ENCODE measurements at places on chromosomes 7 and 10.

DNA sequence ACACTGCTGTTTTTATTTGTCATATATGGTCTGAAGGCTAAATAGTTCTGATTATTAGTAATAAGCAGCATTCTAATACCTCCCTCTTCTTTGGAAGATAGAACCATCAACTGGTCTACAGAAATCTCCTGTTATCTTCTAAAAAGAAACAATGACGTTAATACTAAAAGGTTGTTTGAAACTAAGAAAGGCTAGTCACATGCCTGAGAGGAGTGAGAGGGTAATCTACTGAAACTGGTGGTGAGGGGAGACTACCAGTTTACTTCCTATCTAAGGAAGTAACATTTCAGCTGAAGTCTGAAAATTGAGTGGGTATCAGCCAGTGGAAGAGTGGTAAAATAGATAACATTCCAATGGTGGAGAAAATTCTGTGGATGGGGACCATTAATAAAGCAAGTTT lies 48.4 kb downstream of the FGFBP3 start:
- no peak for DNase-seq

GRCh38 chr7:43465581-43466554 lies 117.0 kb upstream of the STK17A start:
- no peak for DNase-seq

GRCh38 chr10:118207470-118208007 lies 134.6 kb downstream of the FAM204A start:
- no peak for DNase-seq

- DNase-seq = peak; percentile 73
Observed at GRCh38 chr10:103685880-103686669, 169.3 kb downstream of the SH3PXD2A start.

DNA sequence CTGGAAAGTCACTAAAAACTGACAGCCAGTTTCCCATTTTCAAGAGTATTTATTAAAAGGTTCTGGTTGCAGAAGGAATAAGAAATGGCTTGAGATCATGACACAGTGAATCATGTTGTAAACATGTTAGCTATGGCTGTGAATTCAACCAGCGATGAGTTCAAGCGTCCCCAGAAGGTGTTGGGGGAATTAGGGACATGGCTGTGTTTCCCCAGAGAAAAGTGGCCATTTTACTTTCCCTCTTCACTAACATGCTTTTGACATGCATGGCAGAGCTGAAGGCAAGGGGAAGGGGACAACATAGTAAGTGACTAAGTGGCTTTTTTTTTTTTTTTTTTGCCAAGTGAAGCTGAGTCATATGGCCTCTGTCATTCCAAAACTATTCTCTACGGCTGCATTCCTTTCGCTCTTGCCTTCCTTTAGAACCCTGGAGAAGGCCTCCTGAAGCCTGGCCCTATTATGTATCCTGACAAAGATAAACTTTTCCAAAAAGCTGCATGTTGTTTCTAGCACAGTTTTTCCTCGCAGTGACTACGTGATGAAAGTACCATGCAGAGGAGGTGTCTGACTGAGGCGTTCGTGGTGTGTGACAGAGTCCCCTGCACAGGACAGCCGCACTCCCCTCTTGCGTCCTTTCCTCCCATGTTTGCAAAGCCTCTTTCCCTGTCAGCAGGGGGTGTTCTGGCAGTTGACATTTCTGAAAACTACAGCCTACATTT lies 46.9 kb downstream of the EGFR start:
- DNase-seq = peak; percentile 84

GRCh38 chr7:74009719-74010118 lies 18.3 kb upstream of the ELN start:
- DNase-seq = no peak

DNA sequence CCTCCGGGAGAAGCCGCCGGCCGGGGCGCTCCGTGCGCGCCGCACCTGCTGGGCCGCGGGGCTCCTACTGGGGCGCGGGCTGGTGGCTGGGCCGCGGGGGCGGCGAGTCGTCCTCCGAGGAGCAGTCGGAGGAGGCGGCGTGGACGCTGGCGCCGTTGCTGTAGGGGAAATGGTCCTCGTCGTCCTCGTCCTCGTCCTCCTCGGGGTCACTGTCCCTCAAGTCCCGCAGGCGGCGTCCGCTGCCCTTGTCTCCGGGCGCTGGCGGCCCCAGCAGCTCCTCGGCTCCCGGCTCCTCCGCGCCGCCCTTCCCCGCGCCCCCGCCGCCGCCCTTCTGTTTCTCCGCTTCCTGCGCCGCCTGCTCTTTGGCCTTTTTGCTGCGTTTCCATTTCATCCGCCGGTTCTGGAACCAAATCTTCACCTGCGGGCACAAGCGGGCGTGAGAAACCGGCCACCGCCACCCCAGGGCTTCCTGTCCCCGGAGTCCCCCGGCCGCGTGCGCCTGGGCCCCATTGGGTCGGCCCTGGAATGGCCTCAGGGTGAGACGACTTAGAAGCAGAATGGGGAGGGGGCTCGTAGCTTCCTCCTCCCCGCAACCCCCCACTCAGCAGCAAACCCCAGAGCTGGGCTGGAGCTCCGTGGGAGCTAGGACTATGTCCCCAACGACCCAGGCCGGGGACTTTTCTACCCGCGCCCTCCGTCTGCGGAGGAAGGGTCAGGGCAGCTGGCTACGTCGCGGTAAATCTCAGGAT lies 4.8 kb downstream of the MNX1 start:
- no peak for DNase-seq
